NCI-H345 (cell line): ENCODE measurements at places on chromosomes 6 and 20.

- DNase-seq = no peak
Measured at GRCh38 chr6:110409794-110410193, 5.6 kb downstream of the DDO start.

DNA sequence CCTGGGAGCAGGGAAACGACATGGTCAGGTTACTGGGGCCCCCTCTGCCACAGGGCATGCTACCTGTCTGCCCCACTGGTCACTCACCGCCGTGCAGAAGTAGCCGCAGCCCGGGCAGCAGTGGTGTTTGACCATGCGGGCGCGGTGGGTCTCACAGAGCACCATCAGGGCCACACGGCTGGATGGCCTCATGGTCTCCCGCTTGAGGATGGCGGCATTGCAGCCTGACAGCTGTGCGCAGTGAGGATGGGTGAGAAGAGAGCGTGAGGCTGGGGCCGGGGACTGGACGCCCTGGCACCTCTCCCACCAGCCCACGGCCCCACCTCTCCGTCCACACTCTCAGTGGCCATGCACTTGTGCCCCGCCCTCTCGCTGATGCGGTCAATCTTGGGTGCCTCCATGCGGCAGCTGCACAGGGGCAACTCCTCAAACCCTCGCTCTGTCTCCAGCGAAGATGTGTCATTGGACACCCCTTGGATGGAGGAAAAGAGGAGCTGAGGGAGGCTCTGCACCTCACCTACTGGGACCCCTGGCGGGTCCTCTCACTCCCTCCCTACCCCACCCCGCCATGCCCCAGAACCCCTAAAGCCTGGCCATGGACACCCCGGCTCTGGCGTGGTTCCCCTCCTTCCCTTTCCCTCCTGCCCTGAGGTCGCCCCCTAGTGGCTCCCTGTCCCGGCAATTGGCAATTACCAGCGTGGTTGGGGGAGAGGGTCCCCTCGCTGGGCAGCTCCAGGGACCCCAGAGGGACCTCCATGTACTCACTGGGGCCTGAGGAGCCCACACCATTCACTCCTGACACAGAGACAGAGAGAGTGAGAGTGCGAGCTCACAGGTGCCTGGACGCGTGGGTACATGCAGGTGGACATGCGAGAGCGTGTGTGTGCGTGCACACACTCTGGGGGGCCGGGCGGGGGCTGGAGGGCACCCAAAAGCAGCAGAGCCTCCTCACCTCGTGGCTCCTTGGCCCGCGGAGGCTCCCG lies 8.9 kb downstream of the EHMT2 start:
- no peak for DNase-seq

- DNase-seq = no peak
Measured at GRCh38 chr6:12039540-12040459, 27.7 kb downstream of the HIVEP1 start.

GRCh38 chr20:9958693-9959092 lies 76.1 kb upstream of the ANKEF1 start:
- DNase-seq = no peak

GRCh38 chr6:12221856-12222255 lies 68.3 kb upstream of the EDN1 start:
- DNase-seq = no peak

DNA sequence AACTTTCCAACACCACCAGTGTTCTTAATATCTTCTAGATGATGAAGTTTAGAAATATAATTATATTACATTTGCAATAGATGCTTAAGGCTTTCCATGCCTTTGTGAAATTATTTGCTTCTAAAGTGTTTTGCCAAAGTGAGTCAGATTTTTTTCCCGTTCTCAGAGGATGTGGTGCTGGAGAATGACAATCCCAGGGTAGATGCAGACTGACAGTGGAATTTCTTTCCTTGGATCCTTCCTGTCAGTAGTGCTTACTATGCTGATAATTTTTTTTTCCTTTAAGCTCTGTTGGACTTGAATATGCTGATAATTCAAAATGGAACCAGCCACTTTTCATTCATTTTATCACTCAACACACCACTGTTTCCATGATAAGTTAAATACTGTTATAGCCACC lies 59.9 kb upstream of the SOX4 start:
- no peak for DNase-seq
